ENCODE measurements at places on chromosomes 3 and 15.

GRCh38 chr3:80187981-80188380 lies 420.2 kb upstream of the ROBO1 start:
- DNase-seq: no peak

GRCh38 chr3:37905987-37906674 lies 44.5 kb downstream of the CTDSPL start:
- no peak for DNase-seq

GRCh38 chr3:4711680-4711992 lies 218.5 kb downstream of the ITPR1 start:
- no peak for DNase-seq

- no peak for DNase-seq
These were observed 5.9 kb downstream of the UBE2Q2 start for GRCh38 chr15:75849167-75849566.

DNA sequence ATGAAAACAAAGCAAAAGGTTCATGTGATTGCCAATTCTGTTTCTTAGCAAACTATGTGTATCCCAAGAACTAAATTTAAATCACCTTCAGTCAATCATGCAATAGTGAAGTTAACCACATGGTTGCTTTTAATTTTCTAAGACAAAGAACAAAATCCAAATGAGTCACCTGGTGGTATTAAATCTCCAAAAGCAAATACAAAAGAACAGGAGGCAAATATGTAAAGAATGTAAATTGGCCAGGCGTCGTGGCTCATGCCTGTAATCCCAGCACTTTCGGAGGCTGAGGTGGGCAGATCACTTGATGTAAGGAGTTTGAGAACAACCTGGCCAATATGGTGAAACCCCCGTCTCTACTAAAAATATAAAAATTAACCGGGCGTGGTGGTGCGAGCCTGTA lies 54.2 kb upstream of the PIK3R4 start:
- no peak for DNase-seq

- no peak for DNase-seq
These were observed 29.4 kb upstream of the EIF4A2 start for GRCh38 chr3:186754006-186754405.

GRCh38 chr3:158777161-158777873 lies 24.5 kb upstream of the MFSD1 start:
- no peak for DNase-seq

GRCh38 chr15:22939652-22940061 lies 40.5 kb downstream of the CYFIP1 start:
- DNase-seq: no peak

GRCh38 chr3:16249336-16249735 lies 15.4 kb downstream of the DPH3 start:
- DNase-seq: no peak

DNA sequence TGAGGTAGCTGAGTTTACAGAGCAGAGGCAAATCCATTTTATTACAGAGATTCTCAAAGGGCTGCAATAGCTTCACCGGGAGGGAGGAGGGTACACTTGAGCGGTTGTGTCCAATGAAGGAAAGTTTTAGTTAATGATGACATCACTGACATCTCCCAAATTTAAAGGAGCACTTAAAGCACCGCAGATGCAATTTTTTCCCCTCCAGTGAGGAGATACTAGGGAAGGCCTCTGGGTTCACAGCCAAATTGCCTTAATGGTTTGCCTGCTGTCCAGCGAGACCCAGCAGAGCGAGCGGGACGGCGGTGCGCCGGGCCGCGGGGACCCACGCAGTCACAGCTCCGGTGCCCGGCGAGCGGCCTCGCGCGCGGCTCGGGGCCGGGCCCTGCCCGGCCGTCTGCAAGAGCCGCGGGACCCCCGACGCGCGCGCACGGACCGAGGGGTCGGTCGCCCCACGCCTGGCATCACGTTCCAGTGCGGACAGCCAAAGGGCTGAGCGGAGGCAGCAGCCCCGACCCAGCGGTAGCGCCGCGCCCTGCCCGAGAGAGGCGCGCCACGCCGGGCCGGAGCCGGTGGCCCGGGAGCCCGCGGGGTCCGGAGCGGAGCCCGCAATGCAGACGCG lies 160.5 kb upstream of the CHRNA7 start:
- DNase-seq: no peak

DNA sequence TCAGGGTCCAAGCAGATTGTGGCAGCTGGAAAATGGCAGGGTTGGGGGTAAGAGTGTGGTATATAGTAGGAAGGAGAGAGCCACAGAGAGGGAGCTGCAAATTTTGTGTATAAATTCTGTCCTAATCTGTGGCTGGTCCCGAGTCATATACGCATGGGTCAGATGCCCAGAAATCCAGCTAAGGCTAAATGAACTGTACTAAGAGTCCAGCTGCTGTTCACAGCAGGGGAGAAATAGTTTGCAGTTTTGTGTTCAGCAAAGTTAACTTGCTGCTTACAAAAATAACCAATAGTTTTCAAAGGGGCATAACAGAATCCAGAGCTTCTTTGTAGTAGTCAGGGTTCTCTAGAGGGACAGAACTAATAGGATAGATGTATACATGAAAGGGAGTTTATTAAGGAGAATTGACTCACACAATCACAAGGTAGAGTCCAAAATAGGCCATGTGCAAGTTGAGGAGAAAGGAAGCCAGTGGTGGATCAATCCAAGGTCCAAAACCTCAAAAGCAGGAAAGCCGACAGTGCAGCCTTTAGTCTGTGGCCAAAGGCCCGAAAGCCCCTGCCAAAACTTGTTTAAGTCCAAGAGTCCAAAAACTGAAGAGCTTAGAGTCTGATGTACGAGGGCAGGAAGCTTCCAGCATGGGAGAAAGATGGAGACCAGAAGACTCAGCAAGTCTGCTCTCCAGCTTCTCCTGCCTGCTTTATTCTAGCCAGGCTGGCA lies 146.1 kb upstream of the KBTBD8 start:
- DNase-seq: no peak

- DNase-seq: no peak
These were observed 214.9 kb downstream of the TCF12 start for GRCh38 chr15:57133127-57133968.

DNA sequence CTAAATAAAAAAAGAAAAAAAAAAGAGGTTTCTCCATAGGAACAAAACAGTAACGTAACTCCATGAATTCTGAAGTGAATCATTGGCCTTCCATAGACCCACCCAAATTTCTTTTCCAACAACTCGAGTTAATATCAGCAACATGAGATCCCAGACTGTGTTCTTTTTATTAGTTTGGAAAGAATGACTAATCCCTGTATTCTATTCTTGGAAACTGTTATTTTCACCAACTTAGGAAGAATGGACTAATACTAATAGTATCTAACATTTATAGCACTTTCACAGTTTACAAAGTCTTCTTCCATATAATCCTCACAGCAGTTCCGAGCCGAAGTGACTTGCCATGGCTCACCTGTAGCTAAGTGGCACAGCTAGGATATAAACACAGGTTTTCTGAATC lies 72.7 kb upstream of the SLC4A7 start:
- no peak for DNase-seq

DNA sequence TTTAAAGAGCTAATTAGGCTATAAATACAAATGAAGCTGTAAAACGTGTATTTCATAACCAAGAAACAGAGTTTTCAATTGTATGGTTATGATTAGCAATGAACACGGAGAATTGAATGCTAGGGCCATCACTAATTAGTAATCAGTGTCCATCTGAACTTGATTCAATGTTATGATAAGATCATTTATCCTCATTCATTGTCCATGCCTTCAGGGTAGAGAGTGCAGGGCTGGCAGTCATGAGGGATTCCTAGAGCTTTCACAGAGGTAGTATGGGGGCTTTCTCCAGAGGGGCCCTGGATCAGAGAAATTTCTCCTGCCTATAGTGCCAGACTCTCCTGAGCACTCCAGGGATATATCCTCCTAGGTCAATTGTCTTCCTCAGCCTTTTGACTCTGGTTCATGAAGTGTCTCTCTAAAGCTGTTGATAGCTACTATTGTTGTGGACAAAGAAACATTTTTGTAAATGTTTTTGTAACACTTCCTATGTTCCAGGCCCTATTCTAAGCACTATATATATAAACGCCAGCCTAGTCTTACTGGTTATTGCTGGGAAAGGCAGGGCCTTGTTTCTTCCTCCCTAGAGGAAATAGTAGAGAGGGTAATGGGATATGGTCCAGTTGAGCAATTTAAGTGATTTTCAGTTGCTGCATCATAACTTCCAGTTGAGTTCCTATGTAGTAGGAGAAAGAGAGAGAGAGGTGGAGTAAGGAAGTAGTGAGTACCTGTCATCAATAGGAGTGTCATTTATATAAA lies 249.0 kb downstream of the NFKBIZ start:
- no peak for DNase-seq

- no peak for DNase-seq
These were observed 95.9 kb upstream of the AKAP13 start for GRCh38 chr15:85284497-85284896.

- no peak for DNase-seq
These were observed 307.1 kb downstream of the VPS13C start for GRCh38 chr15:61753018-61753710.

DNA sequence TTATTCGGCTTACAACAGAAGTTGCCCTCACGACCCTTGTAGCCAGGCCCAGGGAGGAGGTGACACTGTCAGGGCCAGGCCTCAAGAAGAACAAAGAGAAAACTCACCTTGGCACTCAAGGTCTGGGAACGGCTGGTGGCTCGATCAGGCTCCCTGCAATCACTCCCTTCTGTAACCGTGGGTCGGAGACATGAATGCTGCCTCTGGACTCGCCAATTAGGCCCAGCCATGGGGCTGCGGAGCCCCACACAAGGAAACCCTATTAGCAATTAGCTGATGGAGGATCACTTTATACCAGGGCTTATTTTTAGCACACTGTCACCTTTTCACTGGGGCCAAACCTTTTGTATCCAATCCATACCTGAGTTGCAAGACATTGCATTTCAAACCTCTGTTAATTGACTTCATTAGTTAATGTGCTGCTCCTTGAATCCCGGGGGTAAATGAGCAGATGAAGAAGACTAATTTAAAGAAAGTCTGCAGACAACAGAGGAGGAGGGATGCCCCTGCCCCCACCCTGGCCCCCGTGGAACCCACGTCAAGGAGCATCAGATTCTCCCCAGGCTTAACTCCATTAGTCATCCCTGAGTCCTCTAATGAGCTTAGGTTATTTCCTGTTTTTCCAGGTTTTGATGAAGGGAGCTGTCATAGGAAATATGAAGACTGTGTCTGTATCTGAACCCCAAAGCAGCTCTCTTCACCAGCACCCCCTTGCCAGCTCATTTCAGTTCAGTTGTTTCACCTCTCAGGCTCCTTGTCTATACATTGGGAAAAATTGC lies 255.3 kb downstream of the RORA start:
- DNase-seq: no peak

- DNase-seq: no peak
These were observed 51.9 kb downstream of the NKIRAS1 start for GRCh38 chr3:23864931-23865330.

DNA sequence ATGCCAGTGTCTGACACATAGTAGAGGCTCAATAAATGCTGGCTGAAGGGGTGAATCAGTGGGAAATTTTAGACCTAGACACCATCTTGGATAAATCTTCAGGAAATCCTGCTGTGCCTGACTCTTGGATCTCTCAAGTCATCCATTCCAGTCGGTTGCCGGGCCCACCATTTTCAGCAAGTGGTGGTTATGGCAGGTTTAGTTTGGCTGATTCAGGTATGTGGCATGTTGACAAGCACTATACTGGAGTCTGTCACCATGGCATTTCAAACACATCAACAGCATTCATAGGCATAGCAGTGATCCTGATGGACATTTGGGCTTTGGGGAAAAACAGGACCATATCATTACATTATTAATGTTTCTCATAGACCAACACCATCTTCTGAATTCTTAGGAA lies 25.7 kb upstream of the APH1B start:
- DNase-seq: no peak

GRCh38 chr3:82610236-82610635 lies 848.8 kb upstream of the GBE1 start:
- no peak for DNase-seq

- DNase-seq: no peak
These were observed 761.7 kb downstream of the ROBO1 start for GRCh38 chr3:79006077-79006476.

DNA sequence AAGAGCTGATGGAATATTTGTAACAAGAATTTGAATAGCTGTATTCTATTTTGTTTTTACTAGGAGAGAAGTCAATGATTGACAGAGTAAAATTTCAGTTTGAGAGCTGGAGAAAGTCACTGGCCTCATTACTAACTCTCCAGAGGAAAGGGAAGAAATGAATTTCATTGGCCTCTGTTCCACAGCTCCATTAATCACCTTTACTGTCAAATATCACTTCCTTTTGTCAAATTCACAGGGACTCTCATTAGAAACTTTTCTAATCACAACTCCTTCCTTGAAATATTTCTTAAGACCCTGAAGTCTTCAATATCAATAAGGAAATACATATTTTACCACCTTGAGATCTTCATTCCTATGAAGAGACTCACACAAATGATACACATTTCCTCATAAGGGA lies 379.9 kb upstream of the RASGRP1 start:
- DNase-seq: no peak

GRCh38 chr3:78221300-78221699 lies 1181.4 kb downstream of the ROBO2 start:
- DNase-seq: no peak

GRCh38 chr3:46706771-46707582 lies 5.8 kb downstream of the TMIE start:
- no peak for DNase-seq

GRCh38 chr3:81195478-81195877 lies 566.0 kb downstream of the GBE1 start:
- DNase-seq: no peak

- DNase-seq: no peak
These were observed 386.2 kb upstream of the ARHGEF26 start for GRCh38 chr3:153734777-153735551.

DNA sequence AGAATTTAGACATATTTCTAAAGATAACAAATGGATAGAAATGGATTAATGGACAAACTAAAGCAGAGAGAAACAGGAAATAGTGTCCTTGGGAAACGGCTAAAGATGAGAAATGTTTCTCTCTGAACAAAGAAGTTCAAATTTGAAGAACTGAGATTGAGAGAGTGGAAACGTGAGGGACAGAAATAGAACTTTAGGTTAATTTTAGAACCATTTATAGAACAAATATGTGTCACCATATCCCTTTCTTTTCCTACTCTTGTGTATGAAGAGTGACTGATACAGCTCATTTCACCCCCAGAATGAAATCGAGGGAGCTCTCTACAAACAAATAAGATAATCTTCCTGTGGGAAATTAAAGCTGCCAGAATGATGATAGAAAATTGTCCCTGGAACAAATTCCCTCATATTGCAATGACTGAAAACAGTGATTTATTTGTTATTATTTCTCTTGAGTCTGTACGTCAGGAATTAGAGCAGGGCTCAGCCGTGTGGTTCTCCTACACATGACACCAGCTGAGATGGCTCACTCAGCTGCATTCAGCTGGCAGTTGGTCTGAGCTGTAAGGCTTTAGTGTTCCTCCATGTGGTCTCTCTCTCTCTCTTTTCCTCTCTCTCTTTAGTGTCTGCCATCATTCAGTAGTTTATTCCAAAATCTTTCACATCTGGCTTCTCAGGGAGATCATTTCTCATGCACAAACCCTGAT lies 46.6 kb upstream of the ARPP21 start:
- no peak for DNase-seq

DNA sequence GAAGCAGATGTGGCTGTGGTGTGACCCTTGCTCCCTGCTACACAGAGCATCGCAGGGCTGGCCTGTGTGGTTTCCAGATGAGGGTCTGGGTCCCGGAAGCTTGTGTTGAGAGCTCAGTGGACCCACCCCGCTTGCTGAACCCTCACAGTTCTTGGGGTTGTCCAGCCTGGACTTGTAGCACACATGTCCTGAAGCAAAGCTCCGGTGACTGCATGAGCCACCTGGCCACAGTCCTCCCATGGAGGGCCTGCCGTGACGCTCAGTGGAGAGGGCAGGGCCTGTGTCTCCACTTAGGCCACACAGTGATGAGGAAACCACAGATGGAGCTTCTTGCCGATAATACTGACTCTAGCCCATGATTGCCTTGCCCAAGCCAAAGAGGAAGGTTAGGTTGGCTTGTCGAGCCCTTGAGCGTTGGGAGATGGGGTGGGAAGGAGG lies 62.6 kb downstream of the RGMA start:
- no peak for DNase-seq
